ENCODE measurements at places on chromosomes 11 and 22. TPM values are rescaled to one million over a fixed set of nuclear protein-coding genes. Genes with fewer than 3 reads are reported as not detected.

Gene LMO1
- 3.7 TPM for total RNA-seq

Gene HTR3B
- total RNA-seq: not detected

Gene POU2AF2
- not detected for total RNA-seq

Gene AP2A2
- 35.8 TPM for total RNA-seq

Gene SEPTIN5
- 10.3 TPM for total RNA-seq

Gene SOX10
- not detected for total RNA-seq

Gene OR2AG2
- not detected for total RNA-seq

Gene MPPED1
- total RNA-seq: not detected

Gene C11orf91
- total RNA-seq: 1.2 TPM

Gene DRD4
- 0.34 TPM for total RNA-seq

Gene C11orf97
- not detected for total RNA-seq

Gene BCO2
- total RNA-seq: 0.96 TPM

Gene GAL3ST3
- total RNA-seq: not detected

Gene KDM4D
- 0.13 TPM for total RNA-seq

Gene RAG2
- not detected for total RNA-seq

Gene ZNF214
- total RNA-seq: 0.92 TPM

Gene TUBA8
- 0.51 TPM for total RNA-seq

Gene IRAG1
- 0.03 TPM for total RNA-seq

Gene SEC14L6
- total RNA-seq: not detected

Gene MAPK8IP2
- 2.6 TPM for total RNA-seq

Gene OR56A1
- total RNA-seq: not detected

Gene FSHB
- not detected for total RNA-seq

Gene CALCA
- not detected for total RNA-seq

Gene IFITM10
- 1.4 TPM for total RNA-seq

Gene CCDC87
- 0.52 TPM for total RNA-seq

Gene HSPB2
- not detected for total RNA-seq

Gene OR4A16
- total RNA-seq: not detected

Gene POLA2
- 15.4 TPM for total RNA-seq

Gene MCAM
- 11.8 TPM for total RNA-seq

Gene OR2D2
- not detected for total RNA-seq

Gene PIWIL4
- 0.22 TPM for total RNA-seq

Gene RNF121
- 45.4 TPM for total RNA-seq

Gene ZBTB3
- total RNA-seq: 1.4 TPM

Gene SCT
- total RNA-seq: not detected

Gene APIP
- total RNA-seq: 24.1 TPM

Gene SULT4A1
- not detected for total RNA-seq

Gene ARRB1
- 20.2 TPM for total RNA-seq

Gene ROBO4
- not detected for total RNA-seq

Gene MYOD1
- total RNA-seq: 0.03 TPM

Gene MS4A6A
- not detected for total RNA-seq

Gene KBTBD4
- 19.8 TPM for total RNA-seq

Gene KRTAP5-7
- total RNA-seq: not detected

Gene CD151
- 840 TPM for total RNA-seq

Gene MN1
- total RNA-seq: 3.2 TPM
